ENCODE measurements at places on chromosomes 11 and 22.
A peak's percentile ranks its signal among the peaks of the same experiment; 100 is the strongest.

- DNase-seq = no peak
Measured at GRCh38 chr11:95398437-95399112, 167.6 kb upstream of the SESN3 start.

GRCh38 chr11:92180664-92181251 is 43.9 kb upstream of the FAT3 start:
- DNase-seq = peak; percentile 73

DNA sequence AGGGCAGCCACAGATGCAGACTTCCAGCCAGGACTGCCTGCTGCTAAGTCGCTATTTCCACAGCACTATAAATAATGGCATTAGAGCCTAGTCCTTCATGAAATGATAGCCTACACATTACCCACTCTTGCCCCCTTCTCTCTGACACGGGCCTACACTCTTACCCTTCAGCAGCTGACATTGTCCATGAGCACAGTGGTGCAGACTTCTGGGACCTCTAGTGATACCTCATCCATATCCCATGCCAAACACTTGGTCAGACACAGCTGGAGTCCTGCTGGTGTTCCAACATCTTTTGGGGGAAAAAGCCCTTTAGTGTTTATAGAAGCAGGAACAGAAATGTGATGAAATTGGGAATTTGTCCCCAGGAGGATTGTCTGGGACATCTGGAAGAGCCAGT is 43.4 kb upstream of the RAB1B start:
- no peak for DNase-seq

- DNase-seq = peak; percentile 16
Measured at GRCh38 chr11:6799402-6799801, at the start of gene OR6A2. TSS of gene OR6A2 (minus strand) at chr11:6799689. CDS start at chr11:6795708, 3,981 bp downstream.

DNA sequence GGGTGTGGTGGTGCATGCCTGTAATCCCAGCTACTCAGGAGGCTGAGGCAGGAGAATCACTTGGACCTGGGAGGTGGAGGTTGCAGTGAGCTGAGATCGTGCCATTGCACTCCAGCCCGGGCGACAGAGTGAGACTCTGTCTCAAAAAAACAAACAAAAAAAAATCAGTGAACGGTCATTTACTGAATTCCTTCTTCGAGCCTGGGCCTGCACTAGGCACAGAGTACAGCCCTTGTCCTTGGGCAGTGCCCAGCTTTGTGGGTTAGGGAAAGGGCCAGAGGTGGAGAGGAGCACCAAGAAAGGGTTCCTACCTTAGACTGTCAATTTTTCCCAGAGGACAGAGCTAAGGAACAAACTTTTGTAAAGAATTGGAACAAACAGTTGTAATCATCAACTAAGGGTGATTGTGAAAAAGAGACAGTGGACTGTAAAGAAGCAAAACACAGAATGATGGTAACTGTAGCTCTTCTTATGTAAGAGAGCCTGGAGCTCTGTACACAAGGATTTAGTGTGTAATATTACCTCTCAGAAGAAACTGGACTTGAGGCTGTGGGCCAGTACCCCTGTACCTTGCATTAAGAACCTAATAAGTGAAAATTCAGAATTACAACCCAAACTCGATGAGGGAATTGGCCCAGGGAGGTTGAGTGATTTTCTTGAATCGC is 10.8 kb downstream of the GVQW3 start:
- DNase-seq = no peak

GRCh38 chr11:23112987-23113886 is 253.0 kb upstream of the CCDC179 start:
- DNase-seq = peak; percentile 56

DNA sequence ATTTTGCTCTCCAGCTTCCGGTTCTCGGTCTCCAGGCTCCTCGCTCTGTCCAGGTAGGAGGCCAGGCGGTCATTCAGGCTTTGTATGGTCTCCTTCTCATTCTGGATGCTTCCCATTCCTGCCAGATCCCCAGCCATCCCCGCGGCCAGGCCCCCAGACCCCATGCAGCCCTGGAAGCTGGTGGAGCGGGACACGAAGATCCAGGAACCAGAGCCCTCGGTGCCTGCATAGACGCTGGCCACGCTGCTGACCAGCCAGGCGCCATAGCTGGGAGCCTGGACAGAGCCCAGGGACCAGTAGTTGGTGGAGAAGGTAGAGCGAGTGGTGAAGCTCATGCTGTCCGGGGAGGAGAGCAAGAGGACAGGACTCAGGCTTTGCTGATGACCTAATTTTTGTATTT is 11.8 kb downstream of the KLHL22 start:
- no peak for DNase-seq

GRCh38 chr11:26571861-26572654 is at the start of gene MUC15:
TSS of gene MUC15 (minus strand) at chr11:26572263. CDS start at chr11:26567094, 5,169 bp downstream.
- DNase-seq = no peak

DNA sequence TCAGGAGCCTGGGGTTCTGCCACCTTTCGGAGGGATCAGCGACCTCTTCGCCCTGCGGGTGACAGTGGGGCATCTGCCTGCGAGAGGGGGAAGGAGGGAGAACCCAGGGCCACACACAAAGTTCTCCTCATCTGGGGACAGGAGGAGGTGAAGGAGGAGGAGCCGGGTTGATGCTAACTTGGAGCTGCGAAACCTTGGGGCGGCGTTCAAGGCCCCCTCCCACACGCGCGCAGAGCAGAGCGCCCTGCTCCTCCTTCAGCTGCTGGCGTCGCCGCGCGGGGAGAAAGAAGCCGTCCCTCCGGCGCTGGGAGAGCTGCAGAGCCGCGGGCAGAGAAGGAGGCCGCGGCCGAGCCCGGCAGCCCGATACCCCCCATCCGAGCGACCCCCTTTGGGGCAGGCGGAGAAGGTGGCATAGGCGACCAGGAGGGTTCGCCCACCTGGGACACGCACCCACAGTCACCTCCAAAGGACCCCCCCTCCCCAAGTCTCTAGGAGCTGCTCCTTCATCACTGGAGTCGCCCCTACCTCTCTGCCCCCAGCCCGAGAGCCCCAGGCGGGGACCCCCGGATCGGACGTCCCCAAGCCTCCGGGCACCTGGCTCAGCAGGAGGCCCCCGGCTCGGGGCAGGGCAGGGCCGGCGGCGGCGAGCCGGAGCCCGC is at the start of gene RASD2:
Gene RASD2, plus strand, starts transcription at position 237 of the 659 bp plus-strand sequence. CDS start 5,979 bp downstream, outside the sequence.
- no peak for DNase-seq

DNA sequence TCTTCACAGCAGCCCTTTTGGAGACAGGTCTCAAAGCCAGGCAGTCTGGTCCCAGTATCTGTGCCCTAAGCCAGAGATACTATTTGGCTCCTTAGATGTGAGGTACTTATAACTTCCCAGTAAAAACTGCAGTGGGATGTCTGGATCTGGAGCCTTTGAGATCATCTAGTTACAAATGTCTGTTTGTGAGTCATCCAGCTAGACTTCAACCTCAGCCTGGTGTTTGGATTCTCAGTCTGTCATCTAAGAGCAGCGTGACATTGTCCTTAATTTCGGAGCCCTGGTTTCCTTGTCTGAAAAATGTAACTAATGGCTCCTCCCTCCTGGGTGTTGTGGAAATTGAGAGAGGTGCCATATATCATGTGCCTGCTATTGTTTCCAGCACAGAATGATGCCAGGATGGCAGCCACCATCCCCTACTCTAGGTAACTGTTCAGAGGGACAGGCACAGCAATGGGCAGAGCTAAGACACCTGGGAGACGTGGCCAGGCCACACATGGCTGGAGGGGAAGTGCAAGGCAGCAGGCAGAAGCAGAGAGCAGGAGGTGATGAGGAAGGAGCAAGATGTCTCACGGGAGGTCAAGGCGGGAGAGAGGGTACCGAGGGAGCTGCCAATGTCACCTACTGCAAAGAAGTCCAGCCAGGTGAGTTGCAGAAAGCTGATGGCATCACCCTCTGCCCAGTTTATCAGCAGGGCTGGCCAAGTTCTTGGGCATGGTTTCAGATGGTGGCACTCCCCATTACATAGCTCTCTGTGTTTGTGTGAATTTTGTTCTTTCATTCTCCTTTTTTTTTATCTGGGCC is 20.6 kb upstream of the ST3GAL4 start:
- DNase-seq = peak; percentile 57

DNA sequence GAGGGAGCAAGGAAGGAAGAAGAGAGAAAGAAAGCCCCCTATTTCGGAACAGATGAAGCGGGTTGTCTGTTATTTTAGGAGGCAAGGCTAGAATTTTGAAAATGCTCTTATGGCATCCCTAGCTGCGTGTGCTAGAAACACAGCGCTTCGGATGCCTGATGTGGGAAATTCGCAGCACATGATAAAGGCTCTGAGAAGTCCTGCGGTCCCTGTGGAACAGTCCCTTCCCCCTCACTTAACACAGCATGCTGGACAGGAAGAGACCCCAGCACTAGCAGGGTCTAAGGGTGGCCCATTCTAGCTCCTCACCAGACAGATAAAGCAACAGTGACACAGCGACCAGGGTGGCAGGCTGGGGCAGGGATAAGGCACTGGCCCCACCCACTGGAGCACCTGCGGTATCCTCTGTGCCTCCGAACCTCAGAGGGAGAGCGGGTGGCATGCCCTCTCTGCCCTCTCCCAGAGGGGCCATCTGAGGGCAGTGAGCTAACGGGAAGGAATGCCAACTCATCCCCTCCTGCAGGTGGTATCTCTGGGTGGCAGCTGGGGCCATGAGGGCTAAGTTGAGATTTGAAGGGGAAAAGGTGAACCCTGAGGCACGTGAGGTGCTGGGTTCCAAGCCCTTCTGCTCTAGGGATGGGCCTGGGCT is 75.7 kb downstream of the SCUBE1 start:
- no peak for DNase-seq

DNA sequence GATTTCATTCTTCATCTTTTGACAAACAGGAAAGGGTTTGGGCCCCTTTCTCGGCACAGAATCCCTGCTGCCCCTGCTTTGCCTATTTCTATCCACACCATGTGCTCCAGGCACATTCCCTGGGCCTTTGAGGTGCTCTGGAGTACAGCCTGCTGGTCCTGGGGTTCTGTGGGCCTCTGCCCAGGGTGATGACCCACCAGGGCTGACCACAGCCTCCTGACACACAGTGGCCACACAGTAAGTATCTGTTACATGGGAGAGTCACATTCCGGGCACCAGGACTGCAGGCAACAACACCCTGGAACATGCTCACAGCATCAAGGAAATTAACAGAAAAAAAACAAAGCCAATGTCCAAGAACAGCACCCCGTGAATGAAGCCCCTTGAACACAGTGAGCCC is 39.1 kb downstream of the SCUBE2 start:
- DNase-seq = no peak

- DNase-seq = no peak
Measured at GRCh38 chr11:90321018-90321417, 98.2 kb upstream of the CHORDC1 start.
